Fibroblast of skin of scalp (primary cell): ENCODE measurements at places on chromosomes 7 and 10.

DNA sequence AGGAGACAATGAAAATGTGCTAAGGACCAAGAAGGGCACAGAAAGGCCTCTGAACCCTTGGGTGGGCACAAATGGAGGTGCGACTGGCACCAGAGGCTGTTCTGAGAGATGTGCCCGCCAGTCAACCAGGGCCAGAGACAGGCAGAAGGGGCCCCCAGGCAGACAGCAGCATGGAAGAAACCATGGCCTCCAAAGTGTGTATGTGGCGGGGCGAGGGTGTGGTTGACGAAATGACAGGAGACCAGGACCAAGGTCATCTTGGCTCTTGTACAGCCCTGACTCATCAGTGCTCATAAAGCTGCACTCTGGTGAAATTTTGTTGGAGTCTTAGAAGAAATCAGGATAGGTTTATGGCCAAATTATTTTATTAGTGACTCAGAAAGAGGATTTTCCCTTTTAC is 4.0 kb upstream of the MRPS24 start:
- DNase-seq: peak; percentile 66

GRCh38 chr7:127824682-127825081 is 172.7 kb downstream of the SND1 start:
- DNase-seq: no peak

DNA sequence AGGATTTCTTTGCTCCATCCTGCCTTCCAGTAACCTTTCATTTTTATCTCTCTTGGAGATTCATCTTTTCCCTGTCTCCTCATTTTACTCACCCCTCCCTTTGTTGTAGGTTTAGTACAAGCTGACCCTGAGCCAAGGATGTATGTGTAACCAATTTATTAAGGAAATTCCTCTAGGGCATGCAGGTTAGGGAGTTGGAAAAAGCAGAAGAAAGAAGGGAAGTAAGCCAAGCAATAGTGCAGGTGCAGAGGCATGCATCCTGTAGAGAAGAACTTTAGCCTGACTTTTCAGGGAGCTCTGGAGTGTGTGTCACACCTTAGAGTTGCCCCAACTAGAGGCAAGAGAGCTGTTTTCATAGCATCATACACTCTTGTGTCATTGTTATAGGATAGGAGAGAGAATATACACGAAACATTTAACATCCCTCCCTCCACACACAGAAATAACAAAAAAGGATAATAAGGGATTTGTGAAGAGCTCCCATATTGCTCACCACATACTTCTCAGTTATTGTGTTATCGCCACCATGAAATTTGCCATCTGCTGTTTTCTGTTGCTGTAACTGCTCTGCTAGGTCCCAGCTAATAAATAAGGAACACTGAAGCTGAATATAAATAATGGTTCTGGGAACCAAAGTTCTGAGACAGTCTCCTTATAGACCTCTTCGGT is 21.8 kb upstream of the SEMA3C start:
- DNase-seq: no peak

- no peak for DNase-seq
These were observed 24.4 kb upstream of the C10orf67 start for GRCh38 chr10:23368816-23369640.

DNA sequence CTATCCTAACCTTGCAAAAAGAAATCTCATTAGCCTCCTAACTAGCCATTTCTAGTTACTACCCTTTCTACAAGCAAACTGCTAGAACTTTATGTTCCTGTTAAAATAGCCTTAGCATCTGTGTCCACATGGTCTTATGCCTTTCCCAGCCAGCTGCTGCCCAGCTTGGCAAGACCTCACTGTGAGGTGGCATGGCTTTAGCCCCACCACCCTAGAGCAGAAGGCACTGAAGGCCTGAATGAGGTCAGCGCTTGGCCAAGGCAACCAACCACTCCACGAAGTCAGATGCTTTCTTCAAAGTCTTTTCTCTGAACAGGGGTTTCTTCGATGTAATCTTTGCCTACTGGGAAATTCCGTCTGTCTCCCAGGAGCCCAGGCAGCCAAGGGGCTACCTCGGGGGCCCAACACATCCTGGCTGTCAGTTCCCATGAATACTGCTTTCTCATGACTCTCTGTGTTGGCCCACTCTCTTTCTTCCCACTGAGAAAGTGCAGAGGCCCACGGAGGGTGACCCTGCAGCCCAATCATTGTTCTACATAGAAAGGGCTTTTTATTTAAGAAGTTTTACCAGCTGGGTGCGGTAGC is 41.6 kb downstream of the POLR3A start:
- DNase-seq: no peak

DNA sequence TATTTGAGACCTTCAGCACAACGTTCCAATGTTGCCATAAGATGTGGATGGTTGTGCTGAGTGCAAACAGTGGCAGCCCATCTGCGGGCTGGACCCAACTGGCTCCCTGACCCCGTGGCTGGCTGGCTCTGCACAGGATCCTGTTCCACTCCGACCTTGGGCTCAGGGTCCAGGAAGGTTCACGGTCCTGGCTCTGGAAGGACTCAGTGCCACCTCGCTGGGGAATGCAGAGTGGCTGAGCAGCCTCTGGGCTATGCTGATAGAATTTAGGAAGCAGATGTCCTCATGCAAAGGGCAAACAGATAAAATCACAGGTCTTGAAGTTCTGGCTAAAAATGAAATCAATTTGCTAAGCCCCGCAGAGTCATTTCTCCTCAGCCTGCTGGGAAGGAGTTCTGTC is 171.6 kb downstream of the PIP4K2A start:
- DNase-seq: no peak

DNA sequence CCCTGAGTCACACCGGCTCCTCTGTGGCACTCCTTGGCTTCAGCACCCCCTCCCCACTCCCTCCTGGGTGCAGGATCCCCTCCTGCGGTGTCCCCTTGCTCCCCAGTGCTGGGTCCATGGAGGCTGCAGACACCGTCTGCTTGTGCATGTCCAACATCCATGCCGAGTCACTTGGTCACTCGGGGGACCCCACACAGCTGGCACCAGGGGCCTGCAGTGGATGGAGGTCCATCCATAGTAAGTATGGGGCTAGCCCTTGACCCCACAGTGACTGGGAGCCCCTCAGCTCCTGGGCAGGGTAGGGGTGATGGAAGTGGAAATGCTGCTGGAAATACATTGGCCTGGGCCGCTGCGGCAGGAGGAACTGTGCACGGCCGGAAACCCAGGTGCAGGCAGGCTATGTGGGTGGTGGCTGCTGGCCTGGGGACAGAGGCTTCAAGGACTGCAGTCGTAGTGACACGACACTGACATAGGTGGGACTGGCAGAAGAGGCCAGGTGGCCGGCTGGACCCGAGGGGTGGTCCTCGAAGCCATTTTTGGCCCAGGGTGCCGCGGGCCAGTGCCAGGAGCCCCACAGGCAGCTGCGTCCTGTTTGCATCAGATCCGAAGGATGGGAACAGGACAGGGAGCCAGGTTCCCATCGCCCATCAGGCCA is 58.9 kb downstream of the GLRX3 start:
- DNase-seq: no peak

- peak; percentile 99 for DNase-seq
These were observed 6.4 kb downstream of the MAFK start for GRCh38 chr7:1536743-1537534.

- DNase-seq: no peak
These were observed 113.8 kb downstream of the FGFR2 start for GRCh38 chr10:121484401-121484800.

- no peak for DNase-seq
These were observed 132.9 kb downstream of the BICC1 start for GRCh38 chr10:58645416-58646146.

- peak; percentile 54 for DNase-seq
These were observed 7.2 kb upstream of the RALA start for GRCh38 chr7:39616138-39616537.

DNA sequence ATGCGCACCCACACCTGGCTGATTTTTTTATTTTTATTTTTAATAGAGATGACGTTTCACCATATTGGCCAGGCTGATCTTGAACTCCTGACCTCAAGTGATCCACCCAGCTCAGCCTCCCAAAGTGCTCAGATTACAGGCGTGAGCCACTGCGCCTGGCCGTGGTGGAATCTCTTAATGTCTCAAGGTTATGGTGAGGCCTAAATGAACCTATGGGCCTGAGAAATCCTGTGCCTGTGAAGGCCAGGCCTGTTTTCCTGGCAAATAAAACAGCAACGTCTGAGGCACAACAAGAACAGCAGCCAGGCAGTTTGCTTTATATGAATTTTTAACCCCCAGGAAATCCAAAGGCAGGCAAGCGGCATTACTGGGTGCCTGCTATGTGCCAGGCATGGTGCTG is 297.5 kb upstream of the ZMIZ1 start:
- no peak for DNase-seq

GRCh38 chr10:28160866-28161405 is 141.9 kb downstream of the MPP7 start:
- no peak for DNase-seq

DNA sequence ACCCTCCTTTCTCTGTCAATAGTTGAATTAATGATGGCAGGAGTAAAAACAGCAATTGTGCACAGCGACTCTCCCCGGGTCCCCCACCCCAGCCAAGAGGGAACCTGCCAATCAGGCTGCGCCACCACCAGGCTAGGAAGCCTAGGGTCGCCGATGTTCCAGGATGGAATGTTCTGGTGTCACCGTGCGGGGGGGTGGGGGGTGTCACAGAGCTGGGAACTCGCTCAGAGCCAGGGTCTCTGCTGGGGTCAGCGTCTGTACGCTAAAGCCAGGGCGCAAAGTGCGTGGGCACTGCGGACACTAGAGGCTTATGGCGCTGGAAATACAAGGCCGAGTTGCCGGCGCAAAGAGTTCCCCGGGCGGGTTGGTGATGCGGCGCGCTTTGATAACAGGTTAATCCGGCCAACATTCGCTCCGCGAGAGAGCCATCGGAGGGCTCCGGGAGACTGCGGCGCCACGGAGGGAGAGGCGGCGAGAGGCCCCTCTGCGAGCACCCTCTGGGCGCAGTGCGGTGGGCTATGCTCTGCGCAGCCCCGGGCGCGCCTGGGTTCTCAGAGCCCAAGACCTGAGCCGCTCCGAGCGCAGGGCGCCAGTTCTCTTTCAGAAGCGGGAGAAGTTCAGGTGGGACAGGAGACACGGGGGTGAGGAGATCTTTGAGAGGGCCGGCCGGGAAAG is 192.3 kb downstream of the EMX2 start:
- DNase-seq: no peak

- no peak for DNase-seq
These were observed 4.6 kb downstream of the ASB4 start for GRCh38 chr7:95490231-95490762.

GRCh38 chr10:89942217-89942616 is 240.8 kb downstream of the KIF20B start:
- DNase-seq: no peak

GRCh38 chr10:49611166-49611815 is 1.2 kb downstream of the SLC18A3 start:
- no peak for DNase-seq

GRCh38 chr7:969403-969802 is 5.9 kb downstream of the COX19 start:
- DNase-seq: no peak

DNA sequence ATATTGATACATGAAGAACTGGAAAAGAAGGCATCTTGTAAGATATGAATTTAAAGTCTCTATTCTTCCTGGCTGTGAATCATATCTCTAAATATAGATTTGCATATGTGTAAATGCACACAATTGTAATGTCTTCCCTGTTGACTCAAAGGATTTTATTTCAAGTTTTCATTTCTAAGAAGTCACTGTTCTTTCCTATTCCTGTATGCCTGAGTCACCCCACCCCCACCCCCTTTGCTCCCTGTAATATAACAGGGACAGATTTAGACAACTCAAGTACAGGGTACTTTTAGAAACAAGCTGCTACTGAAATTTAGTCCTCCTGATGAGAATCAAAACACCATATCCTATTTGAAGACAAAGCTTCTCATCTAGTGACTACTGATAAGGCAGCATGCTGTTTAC is 43.0 kb upstream of the HECTD2 start:
- peak; percentile 46 for DNase-seq

DNA sequence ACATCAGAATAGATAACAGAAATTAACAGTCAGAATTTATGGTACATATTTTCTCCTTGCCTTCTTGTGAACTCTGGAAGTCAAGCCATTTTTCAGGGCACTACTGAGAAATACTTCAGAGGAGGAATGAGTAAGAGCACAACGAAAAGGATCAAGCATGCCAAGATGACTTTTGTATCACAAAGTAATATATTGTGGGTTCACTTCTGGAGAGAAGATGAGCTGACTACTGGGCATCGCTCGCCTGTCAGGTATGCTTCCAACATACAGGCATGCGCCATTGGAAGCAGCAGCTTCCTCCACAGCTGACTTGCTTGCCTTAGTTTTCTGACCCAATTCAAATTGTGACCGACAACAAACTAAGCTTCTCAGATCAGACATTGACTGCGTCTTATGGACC is 137.3 kb downstream of the VTI1A start:
- DNase-seq: peak; percentile 22

DNA sequence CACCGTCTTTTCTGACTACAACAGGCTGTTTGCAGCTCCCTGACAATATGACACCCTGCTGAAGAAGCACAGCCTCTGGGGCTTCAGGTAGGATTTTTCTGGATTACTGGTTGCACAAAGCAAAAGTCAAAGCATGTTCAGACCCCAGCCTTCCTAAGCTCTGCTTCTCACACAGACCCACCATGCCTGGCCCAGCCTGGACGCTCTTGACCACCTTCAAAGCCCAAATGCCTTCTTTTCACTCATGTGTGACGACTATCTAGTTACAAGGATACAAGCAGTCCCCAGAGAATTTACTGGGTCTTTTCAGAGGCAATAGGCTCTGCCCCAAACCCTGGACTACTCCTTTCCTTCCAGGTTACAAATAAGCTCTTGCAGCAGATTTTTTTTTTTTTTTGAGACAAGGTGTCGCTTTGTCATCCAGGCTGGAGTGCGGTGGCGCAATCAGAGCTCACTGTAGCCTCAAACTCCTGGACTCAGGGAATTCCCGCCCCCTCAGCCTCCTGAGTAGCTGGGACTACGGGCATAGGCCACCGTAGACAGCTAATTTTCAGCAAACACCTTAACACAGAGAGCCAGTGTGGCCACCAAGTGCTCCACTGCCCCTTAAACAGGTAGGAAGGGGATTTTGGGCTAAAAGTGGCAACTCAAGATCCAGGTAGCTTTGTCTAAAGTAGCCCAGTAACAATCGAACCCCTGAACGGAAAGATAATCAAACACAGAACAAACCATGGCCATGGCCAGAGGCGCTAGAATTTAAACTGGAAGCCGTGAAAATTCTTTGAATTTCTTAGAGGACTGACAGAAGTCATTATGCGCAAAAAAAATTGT is 16.2 kb downstream of the SVIL start:
- no peak for DNase-seq

DNA sequence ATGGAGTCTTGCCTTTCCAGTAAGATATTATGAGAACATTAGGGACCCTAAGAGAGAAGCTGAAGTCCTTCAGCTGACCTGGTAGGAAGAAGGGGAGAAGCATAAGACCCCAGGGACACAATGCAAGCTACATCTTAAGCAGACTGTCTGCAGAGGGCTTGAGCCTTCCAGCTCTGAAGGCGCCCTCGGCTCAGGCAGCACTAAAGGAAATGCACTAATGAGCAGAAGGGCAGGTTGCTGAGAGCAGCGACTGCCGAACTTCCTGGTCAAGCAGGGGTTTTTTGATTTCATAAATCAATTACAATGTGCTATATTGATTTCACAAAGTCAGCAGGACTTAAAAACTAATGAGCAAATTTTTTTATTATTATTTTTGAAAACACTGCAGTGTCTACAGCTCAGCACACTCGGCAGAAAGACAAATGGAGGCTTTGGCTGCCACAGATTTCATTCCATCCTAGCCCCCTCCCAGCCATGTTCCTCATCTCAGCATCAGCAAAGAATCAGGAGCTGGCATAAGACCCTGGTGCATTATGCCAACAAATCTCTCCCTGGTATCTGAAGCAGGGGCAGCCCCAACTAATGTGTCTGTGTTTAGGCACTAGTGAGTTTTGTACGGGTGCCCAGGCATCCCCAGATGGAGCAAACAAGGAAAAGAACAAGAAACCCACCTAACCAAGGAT is 57.1 kb downstream of the LRRTM3 start:
- no peak for DNase-seq
